ENCODE measurements at places on chromosomes 2 and 18.

- DNase-seq, result no peak
Measured at GRCh38 chr2:10019602-10020400, 23.5 kb upstream of the KLF11 start.

GRCh38 chr2:200741468-200742202 is 70.1 kb upstream of the BZW1 start:
- DNase-seq, result no peak

DNA sequence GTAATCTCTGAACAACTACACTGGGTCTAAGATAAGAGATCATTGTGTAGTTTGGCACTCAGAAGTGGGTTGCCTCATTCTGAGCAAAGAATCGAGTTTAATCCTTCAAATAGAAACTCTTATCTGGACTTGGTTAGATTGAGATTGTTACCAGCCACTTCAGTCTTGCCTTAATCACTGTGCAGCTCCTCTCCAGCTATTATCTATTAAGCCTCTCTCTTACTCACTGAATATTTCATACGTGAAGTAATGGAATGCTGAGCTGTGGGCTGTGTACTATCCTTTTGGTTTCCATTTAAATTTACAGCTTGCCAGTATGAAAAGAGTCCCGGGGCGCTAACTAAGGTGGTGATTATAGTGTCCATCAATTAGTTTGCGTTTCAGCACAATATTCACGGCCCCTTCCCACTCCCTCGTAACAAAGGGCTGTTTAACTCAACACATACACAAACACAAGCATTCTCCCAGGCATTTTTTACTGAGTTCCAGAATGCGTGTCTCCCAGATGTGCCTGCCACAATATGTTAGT is 65.7 kb upstream of the NCKAP5 start:
- DNase-seq, result no peak

GRCh38 chr2:226466589-226466988 is 333.0 kb downstream of the IRS1 start:
- no peak for DNase-seq

GRCh38 chr2:218881744-218882460 is 1.2 kb downstream of the WNT10A start:
- DNase-seq, result no peak
